IPS DF 19.7 (cell line): ENCODE measurements at places on chromosomes 3 and 15.

GRCh38 chr3:140023616-140024530, 88.9 kb downstream of the CLSTN2 start:
- no peak for DNase-seq

DNA sequence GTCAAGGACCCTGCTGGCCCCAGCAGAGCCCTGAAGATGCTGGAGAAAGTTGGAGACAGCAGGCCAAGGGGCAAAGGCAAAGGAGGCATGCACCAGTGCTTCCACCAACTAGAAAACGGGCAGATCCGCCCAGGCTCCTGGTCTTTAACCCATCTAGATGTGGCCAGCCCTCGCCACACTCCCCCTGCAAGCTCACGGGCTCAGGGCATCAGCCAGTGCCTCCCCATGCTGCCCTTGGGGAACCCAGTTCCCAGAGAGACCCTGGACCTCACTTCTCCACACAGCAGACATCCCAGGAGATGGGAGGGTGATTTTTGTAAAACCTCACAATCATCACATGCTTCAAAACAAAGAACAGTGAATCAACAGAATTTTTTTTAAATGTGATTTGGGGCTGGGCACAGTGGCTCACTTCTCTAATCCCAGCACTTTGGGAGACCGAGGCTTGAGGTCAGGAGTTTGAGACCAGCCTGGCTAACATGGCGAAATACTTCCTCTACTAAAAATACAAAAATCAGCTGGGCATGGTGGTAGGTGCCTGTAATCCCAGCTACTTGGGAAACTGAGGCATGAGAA, 24.5 kb downstream of the CYFIP1 start:
- DNase-seq: no peak

DNA sequence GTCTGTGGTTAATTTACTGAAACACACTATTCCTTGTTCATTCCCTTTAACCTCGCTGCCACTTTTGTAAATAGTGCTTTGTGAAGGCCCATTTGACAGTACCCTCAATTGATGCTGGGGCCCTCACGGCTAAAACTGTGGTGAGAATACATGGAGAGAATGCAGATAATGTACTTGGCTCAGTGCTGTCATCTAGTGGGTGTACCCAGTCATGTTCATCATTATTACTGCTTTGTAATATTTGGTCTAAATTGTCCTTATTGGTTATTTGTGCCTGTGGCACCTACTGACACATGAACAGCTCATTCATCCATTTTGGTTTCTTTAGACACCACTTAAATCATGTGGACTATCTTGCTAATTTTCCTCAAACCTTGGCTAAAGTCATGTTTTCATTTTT, 543.6 kb downstream of the EDEM1 start:
- DNase-seq: no peak

- no peak for DNase-seq
These were observed 5.4 kb downstream of the TYRO3 start for GRCh38 chr15:41564286-41564959.

DNA sequence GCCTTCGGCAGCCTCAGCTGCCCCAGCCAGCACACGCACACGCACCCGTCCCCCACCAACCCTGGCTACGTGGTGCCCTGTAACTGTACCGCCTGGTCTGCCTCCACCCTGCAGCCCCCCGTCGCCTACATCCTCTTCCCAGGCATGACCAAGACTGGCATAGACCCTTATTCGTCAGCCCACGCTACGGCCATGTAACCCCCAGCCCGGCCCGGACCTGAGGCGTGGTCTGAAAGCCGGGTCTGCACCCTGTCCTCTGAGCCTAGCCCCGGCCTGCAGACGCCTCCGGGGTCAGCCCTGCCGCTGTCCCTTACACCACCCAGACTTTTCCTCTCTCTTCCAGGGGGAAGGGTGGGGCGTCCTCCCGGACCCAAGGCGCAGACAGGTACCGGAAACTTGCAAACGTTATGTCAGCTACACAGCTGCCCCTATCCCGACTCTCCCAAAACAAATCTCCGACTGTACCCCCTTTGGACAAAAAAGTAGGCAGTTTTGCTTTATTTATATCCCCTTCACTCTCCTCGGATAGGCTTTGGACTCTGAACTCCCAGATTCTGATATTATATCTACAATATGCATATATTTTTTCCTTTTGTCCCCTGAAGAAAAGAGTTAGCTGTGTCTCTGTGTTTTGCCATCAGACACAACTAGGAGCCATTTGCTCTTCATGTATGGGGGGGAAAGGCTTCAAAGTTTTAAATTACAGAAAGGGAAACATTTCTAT, 1.4 kb downstream of the SOX14 start:
- no peak for DNase-seq

- no peak for DNase-seq
These were observed 14.5 kb upstream of the WDR5B start for GRCh38 chr3:122430371-122430770.

GRCh38 chr3:178258121-178258520, 278.1 kb upstream of the KCNMB2 start:
- DNase-seq: no peak

- DNase-seq: no peak
These were observed 332.7 kb upstream of the SLCO3A1 start for GRCh38 chr15:91520850-91521249.

GRCh38 chr3:33883951-33884561, 85.6 kb downstream of the PDCD6IP start:
- no peak for DNase-seq
